Psoas muscle (tissue), 8 donors: ENCODE measurements at places on chromosomes 2 and 18. TPM values are rescaled to one million over a fixed set of nuclear protein-coding genes. Genes with fewer than 3 reads are reported as not detected.

- no peak for DNase-seq
Measured at GRCh38 chr18:55461848-55462247, 126.1 kb downstream of the TCF4 start.

The ANKRD30BL gene
- polyA plus RNA-seq = not detected

- no peak for DNase-seq
Measured at GRCh38 chr2:228321015-228321414, 139.5 kb upstream of the SPHKAP start.

DNA sequence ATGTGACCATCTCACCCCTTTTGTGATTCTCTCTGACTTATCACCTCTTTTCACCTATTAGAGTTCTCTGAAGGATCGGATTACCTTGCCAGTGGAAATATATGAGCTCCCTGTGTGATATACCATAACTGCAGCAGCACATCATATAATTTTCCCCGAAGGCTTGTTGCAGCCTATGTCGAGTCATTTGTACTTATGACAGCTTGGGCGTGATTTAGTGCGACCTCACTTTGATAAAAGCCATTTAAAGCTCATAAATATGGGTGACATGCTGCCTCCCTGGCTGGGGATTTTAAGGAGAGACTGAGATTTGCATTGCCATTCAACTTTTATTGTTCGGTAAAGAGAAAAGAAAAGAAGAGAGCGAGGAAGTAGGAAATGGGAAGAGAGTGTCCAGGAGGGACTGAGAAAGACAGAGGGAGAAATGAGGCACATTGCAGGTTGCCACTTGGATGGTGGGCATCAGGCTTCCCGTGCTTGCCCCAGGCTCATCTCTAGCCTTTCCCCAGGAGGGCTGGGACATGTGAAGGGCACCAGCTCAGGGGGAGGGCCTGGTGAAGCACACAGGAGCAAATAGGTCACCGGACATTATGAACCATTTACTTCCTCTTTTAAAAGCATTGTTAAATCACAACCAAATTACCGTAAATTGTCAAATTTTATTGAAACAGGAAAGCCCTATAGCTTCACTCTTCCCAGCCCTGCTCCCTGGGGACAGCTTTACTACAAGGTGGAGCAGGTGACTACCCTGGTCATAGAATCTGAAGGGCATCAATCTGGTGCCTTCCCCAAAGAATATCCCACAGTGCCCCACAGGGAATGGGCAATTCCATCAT is 161.3 kb downstream of the SETBP1 start:
- DNase-seq = no peak

- DNase-seq = no peak
Measured at GRCh38 chr2:99881901-99882591, 260.3 kb downstream of the AFF3 start.

The SOX11 gene
- polyA plus RNA-seq = not detected

GRCh38 chr18:68417826-68418225 is 297.1 kb downstream of the TMX3 start:
- no peak for DNase-seq

GRCh38 chr2:241906826-241907570 is 37.5 kb downstream of the RTP5 start:
- no peak for DNase-seq

DNA sequence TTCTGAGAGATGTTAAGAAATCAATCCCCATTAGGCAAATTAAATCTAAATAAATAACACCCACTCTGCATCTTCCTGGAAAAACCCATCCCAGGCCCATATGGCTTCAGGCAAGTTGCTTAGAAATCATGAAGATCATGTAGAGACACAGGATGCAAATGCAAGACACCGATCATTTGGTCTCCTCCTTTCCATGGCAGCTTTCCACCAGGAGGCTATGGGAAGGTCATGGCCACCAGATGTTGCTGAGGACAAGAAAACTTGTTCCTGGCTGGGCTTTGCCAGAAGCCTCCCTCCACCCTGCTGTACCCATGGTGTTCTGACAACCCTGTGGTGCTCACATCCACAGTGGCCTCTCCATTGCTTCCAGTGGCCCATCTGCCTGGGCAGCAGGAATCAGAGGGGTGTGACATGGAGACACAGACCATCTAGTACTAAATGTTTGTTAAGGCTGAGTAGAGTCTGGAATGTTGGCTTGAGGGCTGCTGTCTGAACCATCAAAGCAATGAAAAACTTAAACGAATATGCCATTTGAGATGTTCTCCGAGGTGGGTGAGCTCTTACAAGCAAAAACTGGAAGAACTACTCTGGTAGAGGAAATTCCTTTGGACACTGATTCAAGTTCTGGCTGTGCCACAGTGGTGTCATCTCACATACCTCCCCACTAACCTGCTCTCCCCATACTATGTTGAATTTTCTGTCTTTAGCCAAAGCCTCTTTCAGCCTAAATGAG is 293.2 kb downstream of the TNS1 start:
- no peak for DNase-seq

GRCh38 chr2:25936889-25937545 is 45.3 kb downstream of the KIF3C start:
- DNase-seq = no peak

The GPR39 gene
- 0.08 TPM for polyA plus RNA-seq
